ENCODE measurements at places on chromosomes 4 and X.

DNA sequence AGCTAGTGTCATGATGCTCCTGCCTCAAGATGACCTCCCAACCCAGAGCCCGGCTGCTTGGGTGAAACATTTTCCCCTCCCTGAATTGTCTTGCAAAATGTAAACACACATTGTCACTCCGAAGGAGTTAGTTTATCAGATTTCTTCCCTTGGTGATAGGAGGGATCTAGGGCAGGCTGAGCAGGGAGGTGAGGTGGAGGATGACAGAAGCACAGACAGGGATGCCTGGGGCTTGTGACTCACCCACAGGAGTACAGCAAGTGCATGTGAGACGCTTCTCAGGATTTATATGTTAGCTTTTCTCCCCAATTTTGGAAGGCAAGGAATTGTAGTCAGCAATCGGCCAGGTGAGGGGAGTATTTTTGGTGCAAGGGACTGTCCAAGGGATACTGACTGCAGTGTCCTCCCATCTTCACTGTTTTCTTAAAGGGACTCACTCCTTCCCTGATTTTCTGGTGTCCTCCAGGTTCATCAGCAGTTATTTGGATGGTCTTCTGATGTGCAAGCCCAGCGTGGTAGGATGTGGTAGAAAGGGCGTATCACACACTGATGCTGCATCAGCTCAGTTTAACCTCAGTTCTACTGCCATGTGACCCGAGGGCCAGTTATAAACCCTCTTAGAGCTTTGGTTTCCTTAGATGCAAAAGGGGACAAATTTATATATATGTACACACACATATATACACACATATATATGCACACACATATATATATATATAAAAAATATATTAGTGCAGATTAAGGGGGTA lies 46.2 kb upstream of the IGFBP7 start:
- DNase-seq: no peak

DNA sequence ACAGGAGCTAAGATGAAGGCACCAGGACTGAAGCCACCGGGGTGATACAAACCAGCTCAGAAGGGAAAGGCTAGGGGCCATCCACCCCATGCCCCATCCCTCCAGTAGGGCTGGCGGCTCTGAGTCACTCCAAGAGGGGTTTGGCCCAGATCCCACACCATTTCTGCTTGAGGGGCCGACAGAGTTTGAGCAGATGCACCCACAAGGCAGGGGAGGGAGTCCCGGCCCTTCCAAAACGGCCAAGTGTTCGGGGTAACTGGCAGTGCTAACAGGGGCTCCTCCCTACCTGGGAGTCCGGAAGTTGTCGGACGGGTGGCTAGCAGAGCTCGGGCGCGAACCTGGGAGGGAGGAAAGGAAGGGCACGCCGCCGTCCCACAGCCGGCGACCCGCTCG lies 412 bp downstream of the SLC10A3 start:
- DNase-seq: peak; percentile 73

DNA sequence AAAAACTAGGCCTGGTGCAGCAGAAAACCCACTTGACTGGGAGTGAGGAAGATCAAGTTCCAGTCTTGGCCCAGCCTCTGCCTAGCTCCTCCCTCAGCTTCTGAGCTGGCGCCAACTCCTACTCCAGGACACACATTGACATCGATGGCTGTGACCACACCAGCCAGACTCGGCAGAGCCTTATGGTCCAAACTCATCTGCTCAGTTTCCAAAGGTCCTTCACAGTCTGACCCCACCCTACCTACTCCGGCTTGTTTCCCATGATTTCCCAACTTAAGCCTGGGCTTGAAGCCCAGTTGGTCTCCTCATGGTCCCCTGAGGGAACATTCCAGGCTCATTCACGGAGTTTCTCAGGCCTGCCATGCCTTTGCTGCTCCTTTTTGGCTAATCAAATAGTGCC lies 10.1 kb downstream of the ELF4 start:
- no peak for DNase-seq

DNA sequence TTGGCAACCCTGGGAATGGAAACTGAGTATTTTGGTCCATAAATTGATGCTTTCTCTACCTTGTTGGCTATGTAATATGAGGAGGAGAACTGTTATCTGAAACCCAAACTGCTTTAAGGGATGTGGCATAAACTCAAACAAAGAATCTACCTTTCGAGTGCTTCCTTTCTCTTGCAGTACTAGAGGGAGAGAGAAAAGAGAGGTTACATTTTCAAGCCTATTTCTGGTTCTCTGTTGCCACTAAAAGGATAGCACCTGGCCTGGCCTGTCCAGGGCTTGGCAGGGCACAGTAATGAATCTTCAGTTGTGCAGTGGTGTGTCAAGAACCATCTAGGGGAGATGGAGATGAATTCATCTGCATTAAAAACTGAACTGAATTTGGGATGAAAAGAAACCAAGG lies 308.6 kb downstream of the PTTG2 start:
- DNase-seq: no peak

DNA sequence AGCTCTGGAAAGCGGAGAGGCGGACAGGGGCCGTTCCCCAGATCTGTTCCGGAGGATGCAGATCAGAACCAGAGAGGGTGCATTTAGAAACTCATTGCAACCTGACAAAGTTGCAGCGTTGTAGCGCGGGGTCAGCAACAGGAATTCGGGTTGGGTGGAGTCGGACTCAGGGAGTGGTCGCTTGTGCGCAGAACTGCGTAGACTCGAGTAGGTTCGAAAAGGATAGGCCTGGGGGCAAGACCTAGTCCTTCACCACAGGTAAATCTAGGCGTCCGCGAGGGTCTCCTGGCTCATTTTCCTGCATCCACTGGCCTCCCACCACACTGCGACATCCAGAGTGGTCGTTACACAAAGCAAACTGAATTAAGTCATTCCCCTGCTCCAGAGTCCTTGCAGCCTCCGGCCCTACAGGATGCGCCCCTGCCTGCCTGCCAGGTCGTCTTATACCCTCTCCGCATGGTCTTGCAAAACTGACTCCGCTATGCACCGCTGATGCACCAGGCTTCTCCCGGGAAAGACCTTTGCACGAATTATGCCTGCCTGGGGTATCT lies 4.7 kb upstream of the ZNF518B start:
- DNase-seq: no peak

DNA sequence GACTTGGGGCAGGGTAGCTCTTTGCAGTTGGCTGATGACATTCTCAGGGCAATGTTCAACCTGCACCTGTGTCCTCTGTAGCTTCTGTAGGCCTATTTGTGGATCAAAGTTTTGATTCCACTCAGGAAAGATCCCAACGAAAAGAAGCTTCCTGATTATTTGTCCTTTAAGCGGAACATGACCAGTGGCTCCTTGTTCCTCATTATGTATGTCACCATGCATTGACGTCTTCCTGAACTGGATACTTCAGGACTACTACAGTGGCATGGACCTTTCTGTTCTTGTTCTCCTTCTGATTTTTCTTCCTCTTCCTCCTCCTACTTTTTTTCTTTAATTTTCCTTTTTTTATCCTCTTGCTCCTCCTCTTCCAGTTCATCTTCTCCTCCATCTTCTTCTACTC lies 62.4 kb downstream of the NBDY start:
- DNase-seq: no peak

DNA sequence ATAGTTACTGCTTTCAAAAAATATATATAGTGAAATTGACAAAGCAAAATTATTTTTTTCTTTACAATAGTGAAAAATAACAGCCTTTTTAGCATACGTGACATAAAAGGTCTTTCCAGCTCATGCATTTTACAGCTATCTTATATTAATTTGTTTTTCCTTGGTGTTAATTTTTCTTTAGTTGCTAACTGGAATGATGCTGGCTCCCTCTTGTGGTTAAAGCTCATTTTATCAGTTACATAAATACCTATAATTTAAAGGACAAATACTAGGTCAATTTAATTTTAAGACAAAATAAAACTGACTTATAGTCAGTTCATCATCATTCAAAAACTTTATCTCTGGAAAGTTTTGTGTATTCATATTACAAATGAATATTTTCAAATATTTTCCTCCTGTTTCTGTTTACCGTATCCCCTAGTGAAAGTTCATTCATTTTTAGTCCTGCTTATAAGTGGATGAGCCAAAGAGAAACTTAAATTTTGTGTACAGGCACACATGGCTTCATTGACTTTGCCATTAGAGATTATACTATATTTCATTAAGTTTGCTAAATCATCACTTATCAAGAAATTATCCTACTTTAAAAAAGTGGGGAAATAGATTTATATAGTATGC lies 9.9 kb upstream of the ANAPC4 start:
- no peak for DNase-seq

GRCh38 chrX:108091878-108092291 lies 307 bp downstream of the ATG4A start:
- DNase-seq: no peak

GRCh38 chrX:45952030-45952429 lies 593.2 kb downstream of the ZNF674 start:
- DNase-seq: no peak

- no peak for DNase-seq
These were observed 20.5 kb downstream of the SEL1L3 start for GRCh38 chr4:25842229-25842845.

DNA sequence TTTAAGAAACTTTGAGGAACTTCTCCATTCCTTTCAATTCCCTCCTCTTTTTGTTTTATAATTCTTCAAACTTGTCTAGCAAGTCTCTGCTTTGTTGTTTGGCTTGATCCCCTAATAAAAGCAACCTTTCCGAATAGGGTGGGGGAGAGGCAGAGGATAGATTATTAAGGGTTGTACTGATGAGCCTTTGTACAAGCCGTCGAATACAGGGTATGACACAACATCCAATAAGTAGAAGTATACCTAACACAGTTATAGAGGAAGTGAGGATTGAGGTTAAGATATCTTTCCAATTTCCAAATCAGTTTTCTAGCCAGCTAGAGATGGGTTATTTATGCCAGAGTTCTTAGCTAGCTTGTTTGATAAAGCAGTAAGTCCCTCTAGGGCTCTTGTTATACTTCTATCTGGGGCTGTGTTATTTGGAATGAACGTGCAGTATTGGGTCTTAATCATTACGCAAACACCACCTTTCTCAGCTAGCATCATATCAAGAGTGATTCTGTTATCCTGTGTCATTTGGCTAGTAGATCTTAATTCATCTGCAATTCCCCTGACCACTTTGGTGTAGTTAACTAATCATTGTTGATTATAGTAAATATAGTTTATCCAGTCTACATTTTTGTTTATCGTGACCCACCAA lies 18.5 kb downstream of the METAP1 start:
- DNase-seq: no peak

DNA sequence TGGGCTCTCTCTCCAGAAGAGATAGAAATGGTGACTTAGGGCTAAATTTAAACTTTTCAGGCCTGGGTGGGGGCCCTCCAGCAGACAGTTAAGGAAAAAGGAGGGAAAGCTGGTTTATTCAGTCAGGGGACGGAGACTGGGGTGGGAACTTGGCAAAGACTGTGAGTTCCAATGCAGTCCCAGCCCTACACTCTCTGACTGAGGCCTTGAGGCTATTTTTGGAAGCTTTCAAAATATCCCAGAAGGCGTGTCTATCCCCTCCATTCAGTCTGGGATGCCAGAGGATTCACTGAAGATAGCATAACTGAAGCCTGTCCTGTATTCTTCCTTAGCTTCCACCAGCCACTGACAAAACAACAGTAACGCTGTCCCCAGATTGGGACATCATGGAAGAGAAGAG lies 32.1 kb upstream of the MSN start:
- no peak for DNase-seq

DNA sequence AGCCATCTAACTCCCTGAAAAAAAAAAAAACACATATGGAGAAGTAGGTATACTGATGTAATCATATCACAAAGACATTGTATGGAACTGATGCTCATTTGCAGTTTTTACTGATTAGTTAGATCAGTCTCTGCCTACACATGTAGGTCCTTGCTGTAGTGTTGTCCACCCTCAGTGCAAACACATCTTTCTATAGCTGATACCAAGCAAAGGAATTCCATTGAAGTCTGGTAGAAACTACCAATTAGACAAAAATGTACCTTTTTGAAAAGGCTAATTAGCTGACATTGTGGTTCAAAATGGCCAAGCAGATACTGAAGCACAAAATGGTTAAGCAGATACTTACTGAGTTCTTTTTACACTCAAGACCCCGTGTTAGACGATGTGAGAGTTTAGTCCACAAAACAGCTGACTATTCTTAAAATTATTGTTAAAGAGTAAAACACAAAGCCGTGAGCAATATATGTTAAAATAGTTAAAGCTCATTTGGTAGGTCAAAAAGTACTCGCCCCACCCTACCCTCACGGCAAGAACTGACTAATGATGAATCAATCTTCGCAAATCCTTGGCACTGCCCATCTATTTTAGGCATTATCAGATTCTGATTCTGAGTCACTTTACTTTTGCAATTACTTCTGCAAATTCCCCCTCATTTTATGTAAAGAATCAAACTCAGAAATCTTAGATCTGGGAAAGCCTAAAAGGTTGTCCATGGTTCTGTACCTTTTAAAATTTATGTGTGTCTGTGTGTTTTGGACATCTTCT lies 40.4 kb downstream of the COL4A6 start:
- no peak for DNase-seq

DNA sequence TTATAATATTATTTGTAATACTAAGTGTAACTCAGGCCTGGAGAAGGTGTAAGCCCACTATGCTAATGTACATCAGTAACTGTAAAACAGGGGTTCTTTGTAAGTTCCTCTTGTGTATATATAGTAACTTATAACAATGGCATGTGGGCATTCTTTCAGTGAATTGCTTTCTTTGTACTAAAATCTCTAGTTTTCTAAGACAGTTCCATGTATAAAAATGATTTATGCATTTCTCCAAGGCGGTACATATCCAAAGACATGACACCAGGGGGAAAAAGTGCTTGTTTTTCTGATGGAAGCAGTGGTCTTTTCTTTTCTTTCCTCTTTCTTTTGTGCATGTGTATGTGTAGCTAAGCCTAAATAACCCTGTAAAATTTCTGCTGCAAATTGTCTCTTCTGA lies 702.4 kb upstream of the GRID2 start:
- no peak for DNase-seq

DNA sequence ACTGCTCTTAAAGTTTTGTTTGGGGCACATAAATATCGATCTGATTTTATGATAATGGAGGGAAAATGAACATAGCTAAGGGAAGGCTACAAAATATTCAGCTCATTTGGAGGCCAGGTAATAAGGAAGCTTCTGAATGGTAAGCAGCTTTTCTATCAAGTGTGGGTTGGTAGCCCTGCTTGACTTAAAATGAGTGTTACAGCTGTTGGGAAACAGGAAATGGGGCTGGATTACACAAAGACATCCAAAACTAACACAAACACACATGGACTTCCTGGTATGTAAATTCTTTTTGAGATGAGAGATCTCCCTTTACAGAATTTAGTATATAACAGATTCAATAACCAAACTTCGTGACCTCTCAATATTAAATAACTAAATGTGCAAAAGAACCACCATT lies 58.0 kb downstream of the FGF16 start:
- DNase-seq: no peak

- no peak for DNase-seq
These were observed 6.6 kb upstream of the FGF5 start for GRCh38 chr4:80259817-80260216.

- no peak for DNase-seq
These were observed 122.3 kb downstream of the VCX3B start for GRCh38 chrX:8586953-8587352.

- no peak for DNase-seq
These were observed 115.8 kb downstream of the AFF1 start for GRCh38 chr4:87050596-87050995.

Data from upper lobe of right lung (tissue), 1 donor.